ENCODE measurements at places on chromosomes 7 and 10.

GRCh38 chr7:26949319-26949718 is 84.9 kb upstream of the SKAP2 start:
- no peak for DNase-seq

- no peak for DNase-seq
Measured at GRCh38 chr7:110637252-110637651, 453.7 kb upstream of the LRRN3 start.

- no peak for DNase-seq
Measured at GRCh38 chr10:51700228-51700817, 928 bp upstream of the CSTF2T start.

- no peak for DNase-seq
Measured at GRCh38 chr10:129280908-129281586, 186.0 kb upstream of the MGMT start.

GRCh38 chr10:93280699-93281366 is 201.3 kb downstream of the MYOF start:
- DNase-seq = no peak

GRCh38 chr10:29617880-29618340 is 16.9 kb downstream of the SVIL start:
- DNase-seq = no peak

GRCh38 chr10:35079763-35080162 is 10.4 kb downstream of the CUL2 start:
- no peak for DNase-seq

GRCh38 chr7:388023-388960 is 98.3 kb downstream of the FOXL3 start:
- no peak for DNase-seq

DNA sequence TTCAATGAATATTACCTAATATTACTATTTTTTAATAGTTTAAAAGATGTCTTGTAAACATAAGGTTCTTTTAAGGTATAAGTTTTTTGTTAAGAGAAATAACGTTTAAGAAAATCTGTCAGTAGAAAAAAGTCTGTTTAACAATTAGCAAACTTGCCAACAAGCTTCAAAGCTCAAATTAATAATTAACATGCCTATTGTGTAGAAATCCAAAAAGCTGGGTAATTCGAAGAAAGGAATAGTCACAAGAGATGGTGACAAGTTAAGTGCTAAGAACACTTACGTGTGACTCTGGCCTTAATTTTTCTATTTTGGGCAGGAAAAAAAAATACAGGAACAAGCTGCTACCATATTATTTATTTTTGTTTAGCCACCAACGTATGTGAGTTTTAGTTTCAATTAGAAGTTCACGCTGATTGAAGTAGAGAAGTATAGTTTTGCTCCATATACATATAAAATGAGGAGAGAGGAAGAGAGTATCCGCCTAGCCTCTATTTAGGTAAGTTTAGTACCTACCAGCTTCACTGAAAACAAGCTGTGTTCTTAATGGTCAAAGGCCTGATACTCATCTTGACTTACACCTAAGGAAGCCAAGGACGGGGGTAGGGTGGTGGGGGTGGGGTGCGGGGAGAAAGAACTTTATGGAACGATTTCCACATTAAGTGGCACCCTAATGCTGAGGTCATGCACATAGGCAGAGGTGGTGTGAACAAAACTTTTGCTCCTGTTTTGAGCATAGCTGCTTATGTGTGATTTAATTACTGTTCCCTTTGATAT is 43.4 kb upstream of the AGBL3 start:
- no peak for DNase-seq

GRCh38 chr10:116691635-116692034 is 50.7 kb downstream of the HSPA12A start:
- no peak for DNase-seq

DNA sequence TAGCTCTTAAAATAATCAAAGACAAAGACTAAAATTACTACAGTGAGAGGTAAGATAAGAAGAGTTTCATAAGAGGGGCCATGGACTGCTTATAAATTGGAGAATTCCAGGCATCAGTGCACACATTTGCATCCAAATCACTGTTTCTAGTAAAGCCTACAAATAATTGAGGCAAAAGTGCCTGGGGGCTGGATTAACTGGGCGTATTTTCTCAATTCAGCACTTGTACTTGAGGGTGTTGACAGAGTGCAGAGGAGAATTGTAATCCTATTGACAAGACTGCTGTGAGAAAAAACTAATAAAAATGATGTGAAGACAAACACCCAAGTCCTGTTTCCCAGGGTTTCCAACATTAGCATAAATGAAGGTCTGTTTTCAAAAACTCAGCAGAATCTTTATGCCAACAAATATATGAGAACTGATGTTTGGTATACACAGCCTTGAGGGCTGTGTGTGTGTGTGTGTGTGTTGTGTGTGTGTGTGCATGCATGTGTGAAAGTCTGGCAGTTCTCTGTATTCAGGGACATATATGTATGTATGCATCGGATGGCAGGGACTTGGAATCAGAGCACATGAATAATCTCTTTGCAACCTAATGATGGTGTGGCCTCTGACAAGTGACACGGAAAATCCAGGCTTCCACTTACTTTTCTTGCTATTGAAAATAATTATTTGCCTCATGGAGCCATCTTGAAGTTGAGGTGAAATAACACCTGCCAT is 182.1 kb upstream of the CDC14C start:
- no peak for DNase-seq

- DNase-seq = no peak
Measured at GRCh38 chr10:20369863-20370736, 527.0 kb downstream of the NEBL start.

DNA sequence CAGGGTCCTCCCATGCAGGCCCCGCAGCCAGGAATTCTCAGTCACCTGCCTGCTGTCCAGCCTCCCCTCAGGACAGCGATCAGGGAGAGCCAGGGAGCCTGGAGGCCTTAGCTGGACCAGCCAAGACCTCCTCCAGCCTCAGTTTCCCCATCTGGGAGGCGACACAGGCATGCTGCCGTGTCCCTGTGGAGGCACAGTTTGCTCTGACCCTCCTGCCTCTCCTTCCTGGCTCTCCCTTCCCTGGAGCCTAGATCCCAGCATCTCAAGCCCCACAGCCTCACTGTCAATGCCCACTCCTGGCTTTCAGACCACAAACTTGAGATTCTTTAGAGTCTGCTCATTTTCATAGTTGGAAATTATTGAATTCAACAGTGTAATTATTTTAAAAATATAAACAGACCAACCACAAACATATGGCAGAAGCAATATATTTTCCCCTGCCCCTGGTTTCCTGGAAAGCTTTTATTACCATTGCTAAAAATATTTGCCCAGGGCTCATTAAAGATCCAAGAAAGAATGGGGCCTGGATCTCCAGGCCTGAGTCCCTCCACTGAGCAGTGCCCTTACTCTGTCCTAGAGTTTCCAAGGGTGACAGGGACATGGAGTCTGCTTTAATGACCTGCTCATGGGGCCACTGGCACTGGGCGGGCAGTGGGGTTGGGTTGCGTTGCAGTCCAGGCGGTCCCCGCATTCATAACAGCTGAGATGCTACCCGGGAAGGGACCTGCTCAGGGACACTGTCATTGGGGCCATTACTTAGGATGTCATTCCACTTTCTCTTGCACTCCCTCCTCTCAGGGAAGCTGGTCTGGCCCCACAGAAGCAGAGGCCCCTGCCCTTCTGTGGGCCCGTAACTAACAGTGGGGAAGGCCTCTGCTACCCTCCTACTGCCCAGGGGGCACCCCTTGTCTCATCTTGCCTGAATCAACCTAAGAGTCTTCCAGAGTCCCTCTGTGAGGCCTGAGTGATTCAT is 81.6 kb upstream of the CHST15 start:
- no peak for DNase-seq

- no peak for DNase-seq
Measured at GRCh38 chr7:151686016-151686766, 166.5 kb upstream of the RHEB start.

GRCh38 chr10:4333459-4333894 is 492.5 kb upstream of the AKR1E2 start:
- DNase-seq = no peak

- no peak for DNase-seq
Measured at GRCh38 chr7:26090927-26091519, 61.0 kb upstream of the NFE2L3 start.

All from stimulated activated CD8-positive, alpha-beta memory T cell treated with anti-CD3 and anti-CD28 coated beads, Interleukin-4, amount 100 ng/mL, for 24 hours (primary cell).